Dorsolateral prefrontal cortex (tissue), 122 donors: ENCODE measurements at places on chromosomes 3 and 15.

- DNase-seq, result no peak
Observed at GRCh38 chr3:134253475-134254226, 3.0 kb upstream of the RYK start.

- DNase-seq, result no peak
Observed at GRCh38 chr3:52405601-52406110, 39.2 kb downstream of the SEMA3G start.

- DNase-seq, result no peak
Observed at GRCh38 chr3:61715886-61716527, 154.6 kb downstream of the PTPRG start.

GRCh38 chr15:41999290-42000285, 21.3 kb downstream of the PLA2G4E start:
- no peak for DNase-seq

- no peak for DNase-seq
Observed at GRCh38 chr15:47570881-47571640, 146.2 kb upstream of the SEMA6D start.
